ENCODE measurements at places on chromosomes 2 and 18.
A peak's percentile ranks its signal among the peaks of the same experiment; 100 is the strongest.

GRCh38 chr2:6893876-6894482 is 16.4 kb downstream of the RSAD2 start:
- DNase-seq = no peak

DNA sequence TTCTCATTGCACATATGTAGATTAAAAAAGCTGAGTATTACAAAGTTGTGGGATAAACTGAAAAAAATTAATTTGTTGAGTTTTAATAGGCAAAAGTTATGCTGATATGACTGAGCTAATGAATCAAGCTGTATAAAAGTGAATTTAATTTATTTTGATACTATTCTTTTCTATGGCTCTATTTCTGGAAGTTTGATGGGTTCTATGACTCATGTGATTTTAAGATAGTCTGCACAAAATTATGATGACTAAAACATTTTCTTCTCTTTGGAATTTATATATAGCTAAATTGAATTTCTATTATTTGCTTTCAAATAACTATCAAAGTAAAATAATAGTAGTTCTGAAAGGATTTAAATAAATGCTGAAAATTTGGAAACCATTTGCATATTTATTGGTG is 71.0 kb upstream of the MMADHC start:
- DNase-seq = no peak

- DNase-seq = no peak
Observed at GRCh38 chr2:169715379-169716237, 18.0 kb upstream of the KLHL23 start.

DNA sequence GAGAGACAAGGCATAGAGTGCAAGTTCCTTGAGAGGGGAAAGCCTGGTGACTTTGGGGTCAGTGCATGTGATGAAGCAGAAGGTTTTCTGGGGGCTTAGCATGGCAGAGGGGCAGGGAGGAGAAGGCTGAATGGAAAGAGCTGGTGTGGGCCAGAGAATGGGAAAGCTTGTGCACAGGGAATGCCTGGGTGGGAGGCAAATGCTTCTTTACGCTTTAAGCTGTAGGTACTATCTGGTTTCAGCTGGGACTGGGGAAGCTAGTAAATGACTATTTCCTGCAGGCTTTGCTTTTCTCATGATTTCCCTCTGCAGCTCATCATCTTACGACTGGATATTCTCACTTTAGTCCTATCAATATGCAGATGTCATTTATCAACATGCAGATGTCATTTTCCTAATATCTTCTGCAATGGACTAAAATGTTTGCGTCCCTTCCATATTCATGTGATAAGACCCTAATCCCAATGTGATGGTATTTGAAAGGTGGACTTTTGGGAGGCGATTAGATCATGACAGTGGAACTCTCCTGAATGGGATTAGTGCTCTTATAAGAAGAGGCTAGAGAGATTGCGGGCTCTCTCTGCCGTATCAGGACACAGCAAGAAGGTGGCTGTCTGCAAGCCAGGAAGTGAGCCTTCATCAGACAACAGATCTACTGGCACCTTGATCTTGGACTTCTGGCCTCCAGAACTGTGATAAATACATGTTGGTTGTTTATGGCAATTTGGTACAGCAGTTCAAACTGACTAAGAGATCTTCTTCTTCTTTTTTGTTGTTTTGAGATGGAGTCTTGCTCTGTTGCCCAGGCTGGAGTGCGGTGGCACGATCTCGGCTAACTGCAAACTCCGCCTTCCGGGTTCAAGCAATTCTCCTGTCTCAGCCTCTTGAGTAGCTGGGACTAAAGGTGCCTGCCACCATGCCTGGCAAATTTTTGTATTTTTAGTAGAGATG is 50.1 kb downstream of the MYCN start:
- DNase-seq = no peak

DNA sequence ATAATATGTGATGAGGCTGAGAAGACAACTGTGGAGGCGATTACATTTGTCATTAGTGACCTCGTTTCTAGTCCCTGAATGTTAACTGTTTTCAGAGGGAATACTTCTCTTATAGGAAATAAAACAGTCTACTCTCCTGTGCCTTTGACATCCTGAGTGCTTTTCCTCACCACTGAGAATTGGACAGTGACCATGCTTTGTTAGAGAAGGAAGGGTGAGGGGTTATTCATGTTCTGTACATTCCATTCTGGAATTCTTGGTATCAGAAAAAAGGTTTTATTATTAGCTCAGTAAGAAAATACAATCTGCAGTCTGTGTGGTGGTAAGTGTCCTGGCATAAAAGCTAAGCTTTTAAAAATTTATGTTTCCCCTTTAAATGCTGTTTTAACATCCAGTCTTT is 58.8 kb downstream of the PARD3B start:
- DNase-seq = no peak

- no peak for DNase-seq
Observed at GRCh38 chr2:105110295-105110829, 72.5 kb downstream of the MRPS9 start.

DNA sequence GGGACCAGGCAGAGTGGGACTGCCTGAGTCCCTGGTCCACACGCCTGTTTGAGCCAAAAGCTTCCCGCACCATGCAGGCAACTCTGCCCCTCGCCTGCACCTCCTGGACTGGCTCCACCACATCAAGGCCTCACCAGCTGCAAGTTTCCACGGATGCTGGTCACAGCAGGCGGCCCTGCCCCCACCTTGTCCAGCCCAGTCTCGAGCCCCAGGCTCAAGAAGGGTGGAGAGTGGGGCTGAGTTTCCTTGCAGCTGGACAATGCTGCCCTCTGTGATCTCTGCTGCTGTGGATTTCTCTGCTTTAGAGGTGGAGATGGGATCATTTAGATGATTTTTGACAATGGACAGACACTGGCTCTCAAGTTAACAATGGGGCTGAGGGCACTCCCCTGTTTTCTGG is 74.9 kb downstream of the MTCL1 start:
- no peak for DNase-seq

DNA sequence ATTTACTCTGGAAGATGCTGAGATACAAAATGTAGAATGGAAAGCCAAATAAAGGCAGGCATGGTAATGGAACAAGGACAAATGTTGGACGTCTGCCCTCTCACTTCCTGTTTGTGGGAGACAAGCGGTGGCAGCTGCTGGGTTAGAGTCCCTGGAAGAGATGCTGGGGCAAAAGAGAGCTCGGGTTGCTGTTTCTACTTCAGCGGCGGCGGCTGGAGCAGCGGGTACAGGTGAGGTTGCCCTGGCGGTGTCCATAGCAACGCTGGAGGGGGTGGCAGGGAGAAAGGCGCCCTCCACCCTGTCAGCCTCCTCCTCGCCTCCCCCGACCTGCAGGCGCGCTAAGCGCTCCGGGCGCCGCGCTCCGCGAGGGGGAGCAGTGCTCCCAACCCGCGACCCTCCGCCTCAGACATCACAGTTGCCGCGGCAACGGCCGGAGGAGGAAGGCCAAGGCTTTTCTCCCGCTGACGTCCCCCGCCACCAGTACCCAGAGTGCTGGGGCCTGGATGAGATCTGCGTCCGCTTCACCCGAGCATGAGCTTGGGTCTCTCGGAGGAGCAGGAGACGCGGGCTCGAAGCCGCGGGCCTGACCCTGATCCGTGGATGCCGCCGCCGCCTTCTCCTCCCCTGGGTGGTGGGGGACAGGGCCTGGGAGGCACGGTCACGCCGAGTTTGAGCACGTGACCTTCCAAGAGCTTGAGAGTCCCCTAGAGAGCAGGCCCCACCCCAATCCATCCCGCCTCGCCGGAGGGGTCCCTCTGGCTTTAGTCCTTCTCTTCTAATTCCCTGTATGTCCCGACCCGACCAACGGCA is 65.6 kb downstream of the NOL4 start:
- peak; percentile 1 for DNase-seq

- no peak for DNase-seq
Observed at GRCh38 chr18:59669872-59670657, 27.2 kb downstream of the CCBE1 start.

DNA sequence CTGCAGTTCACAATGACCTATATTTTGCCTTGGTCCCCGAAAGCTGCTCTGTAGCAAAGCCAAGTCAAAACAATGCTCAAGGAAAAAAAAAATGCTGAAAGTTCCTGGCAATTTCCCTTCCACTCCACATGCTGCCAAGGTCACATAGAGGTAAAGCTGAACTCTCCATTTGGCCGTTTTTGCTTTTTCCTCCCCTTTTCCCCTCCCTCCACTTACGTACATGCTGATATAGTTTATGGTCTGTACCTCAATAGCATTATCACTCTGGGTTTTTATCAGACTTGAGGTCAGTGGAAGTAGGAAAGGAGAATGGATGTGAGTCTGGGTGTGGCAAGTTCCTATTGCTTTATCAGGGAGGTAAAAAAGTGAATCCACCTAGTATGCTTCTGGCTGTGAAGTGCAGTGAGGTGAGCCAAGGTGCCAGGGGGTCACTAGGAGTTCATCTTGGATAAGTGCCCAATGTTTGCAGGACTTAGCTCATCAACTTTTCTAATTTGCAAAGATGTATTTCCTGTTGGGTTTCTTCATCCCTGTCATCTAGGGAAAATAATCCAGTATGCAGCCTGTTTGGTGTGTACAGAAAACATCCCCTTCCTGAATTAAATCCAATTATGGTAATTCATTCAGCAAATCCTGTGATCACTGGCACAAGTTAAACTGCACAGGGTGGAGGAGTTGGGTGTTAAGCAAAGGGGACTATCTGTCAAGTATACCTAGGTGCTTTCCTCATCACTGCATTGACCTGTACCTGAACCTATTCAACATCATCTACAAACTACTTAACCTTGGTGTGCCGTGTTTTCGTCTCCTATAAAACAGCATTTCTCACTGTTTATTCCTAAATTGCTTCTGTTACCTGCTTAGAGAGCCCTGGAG is 124.3 kb upstream of the CYP26B1 start:
- no peak for DNase-seq

DNA sequence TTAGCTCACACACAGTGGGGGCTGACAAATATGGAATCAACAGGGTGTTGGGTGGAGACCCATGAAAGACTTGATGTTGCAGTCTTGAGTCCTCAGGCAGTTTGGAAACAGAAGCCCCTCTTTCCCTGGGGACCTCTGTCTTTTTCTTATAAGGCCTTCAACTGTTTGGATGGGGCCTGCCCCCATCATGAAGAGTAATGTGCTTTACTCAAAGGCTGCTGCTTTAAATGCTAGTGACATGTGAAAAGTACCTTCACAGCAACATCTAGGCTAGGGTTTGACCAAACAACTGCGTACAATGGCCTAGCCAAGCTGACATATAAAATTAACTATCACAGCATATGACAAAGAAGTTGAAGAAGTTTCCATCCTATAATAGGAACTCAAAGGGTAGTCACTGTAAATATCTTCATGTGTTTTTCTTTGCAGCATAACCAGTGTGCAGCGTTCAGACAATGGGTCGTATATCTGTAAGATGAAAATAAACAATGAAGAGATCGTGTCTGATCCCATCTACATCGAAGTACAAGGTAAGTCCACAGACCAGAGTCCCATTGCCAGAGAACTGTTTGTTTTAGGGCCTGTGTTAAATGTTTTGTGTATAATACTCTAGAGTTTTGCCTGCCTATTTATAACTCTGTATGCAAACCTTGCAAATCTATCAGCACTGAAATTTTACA is 46.3 kb downstream of the MERTK start:
- DNase-seq = no peak

GRCh38 chr2:128264881-128265607 is 53.6 kb downstream of the HS6ST1 start:
- DNase-seq = no peak

DNA sequence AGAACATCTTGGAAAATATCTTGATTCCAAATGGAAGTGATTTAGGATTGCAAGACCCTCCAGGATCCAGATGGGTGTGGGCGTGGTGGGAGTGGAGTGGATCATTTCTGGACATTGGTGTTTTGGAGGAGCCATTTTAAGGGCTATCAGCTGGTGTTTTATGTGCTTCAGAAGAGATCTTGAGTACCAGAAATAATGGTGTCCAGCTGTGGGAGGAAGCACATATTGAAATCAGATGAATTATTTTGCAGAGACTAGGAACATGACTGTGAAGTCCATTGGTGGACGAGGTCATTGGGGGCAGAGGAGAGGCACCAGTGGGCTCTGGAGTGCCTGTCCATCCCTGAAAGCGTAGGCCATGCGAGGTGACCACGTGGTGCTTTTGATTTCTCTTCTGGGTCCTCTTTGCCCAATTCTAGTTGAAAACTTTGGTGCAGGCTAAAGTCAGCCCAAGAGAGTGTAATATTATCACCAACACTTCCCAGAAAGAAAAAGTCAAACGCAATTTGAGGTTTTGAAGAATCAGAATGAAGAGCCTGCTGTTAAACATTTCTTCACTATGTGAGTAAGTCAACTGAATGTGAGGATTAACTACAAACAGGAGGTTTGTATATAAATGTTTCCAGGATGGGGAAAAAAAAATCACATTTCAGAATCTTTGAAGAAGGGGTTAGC is 31.6 kb downstream of the RNF144A start:
- no peak for DNase-seq

- DNase-seq = no peak
Observed at GRCh38 chr2:219622472-219622871, 5.0 kb upstream of the SLC4A3 start.

DNA sequence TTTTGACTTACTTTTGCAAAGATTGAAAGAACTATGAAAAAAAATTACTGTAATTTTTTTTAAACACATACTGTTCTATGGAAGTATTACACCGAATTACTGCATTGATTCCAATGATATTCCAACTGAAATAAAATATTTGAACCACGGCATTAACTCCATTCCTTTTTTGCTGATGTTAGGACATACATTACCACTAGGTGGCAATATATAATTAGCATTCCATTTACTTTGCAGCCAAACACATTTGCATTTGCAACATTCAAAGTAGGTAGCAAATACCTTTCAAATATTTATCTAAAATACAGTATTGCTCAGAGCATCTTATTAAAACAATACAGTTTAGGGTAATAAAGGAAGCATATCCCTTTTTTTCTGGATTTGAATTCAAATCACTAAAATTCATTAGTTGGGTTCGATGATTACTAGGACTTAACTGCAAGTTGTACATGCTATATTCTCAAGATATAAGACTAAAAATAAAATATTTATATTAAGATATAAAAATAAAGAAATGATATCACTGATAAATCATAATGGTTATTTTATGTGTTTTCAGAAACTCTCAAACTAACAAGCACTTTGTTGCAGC is 31.3 kb downstream of the LANCL1 start:
- DNase-seq = no peak

- no peak for DNase-seq
Observed at GRCh38 chr18:43661570-43661969, 384.3 kb upstream of the SYT4 start.

- no peak for DNase-seq
Observed at GRCh38 chr2:68632021-68632420, 11.4 kb upstream of the PROKR1 start.

DNA sequence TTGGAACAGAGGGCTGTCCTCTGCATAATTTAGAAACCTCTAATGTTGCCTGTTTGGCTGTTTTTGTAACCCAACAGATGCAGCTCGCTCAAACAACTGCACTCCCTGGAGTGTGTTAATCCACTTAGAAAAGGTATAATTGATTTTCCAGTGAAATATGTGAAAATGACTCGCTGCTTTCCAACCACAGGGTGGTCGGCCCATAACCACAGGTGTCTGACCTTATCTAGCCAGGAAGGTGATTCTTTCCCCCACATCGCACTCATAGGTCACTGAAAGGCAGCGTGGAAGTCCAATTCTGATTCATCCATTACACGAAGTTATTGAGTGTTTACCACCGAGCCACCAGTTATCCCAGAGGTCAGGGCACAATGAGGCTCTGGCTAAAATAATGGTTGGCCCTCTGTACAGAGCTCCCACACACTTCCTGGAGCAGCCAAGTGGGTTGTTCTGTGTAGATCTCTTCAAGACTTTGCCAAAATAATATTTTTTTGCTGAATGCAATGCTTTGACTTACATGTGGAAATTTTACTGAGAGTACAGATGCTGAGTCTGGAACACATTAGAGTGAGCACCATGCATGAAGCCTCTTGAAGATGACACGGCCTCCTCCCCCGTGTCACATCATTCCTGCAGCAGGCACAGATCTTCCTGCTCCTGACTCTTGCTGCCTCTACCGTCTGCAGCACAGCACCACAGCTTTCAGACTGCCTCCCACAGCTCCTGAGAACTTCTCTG is 396.2 kb downstream of the ZNF516 start:
- DNase-seq = no peak
